ENCODE measurements at places on chromosomes 11 and 22. TPM values are rescaled to one million over a fixed set of nuclear protein-coding genes. Genes with fewer than 3 reads are reported as not detected.

Gene PCNX3
- 41.9 TPM for total RNA-seq

Gene RAB36
- 0.15 TPM for total RNA-seq

Gene LRRC4C
- not detected for total RNA-seq

Gene TMA7B
- total RNA-seq, result 4.2 TPM

Gene MISFA
- 0.66 TPM for total RNA-seq

Gene PDE3B
- 138 TPM for total RNA-seq

Gene B3GAT1
- total RNA-seq, result 3.0 TPM

Gene PGA4
- not detected for total RNA-seq

Gene PATE4
- total RNA-seq, result not detected

Gene PAMR1
- total RNA-seq, result not detected

Gene RRM1
- total RNA-seq, result 145 TPM

Gene ADORA2A
- total RNA-seq, result 36.5 TPM

Gene CHRDL2
- total RNA-seq, result not detected

Gene DYNC2H1
- total RNA-seq, result 0.60 TPM

Gene CHADL
- 0.34 TPM for total RNA-seq

Gene SCN3B
- total RNA-seq, result 0.05 TPM

Gene DMC1
- total RNA-seq, result 9.6 TPM

Gene KCNJ11
- 0.77 TPM for total RNA-seq

Gene MYEOV
- not detected for total RNA-seq

Gene HSPA8
- total RNA-seq, result 1,804 TPM

Gene C11orf42
- total RNA-seq, result not detected

Gene TRPM5
- 0.05 TPM for total RNA-seq

Gene CDHR5
- not detected for total RNA-seq

Gene LRRC56
- total RNA-seq, result 2.7 TPM

Gene PHLDB1
- total RNA-seq, result 0.43 TPM

Gene KBTBD3
- 8.2 TPM for total RNA-seq

Gene SHANK3
- total RNA-seq, result not detected

Gene DUSP18
- 8.8 TPM for total RNA-seq

Gene TBX10
- total RNA-seq, result not detected

Gene GUCD1
- total RNA-seq, result 110 TPM

Gene OR2D2
- not detected for total RNA-seq

Gene OR52I2
- total RNA-seq, result not detected

Gene KDM4E
- total RNA-seq, result not detected

Gene MYO7A
- total RNA-seq, result not detected

Gene HSCB
- 11.2 TPM for total RNA-seq

Gene TEX12
- total RNA-seq, result 0.51 TPM

Gene OR8G5
- not detected for total RNA-seq

Gene LSP1
- total RNA-seq, result 547 TPM

Gene MS4A4A
- not detected for total RNA-seq

Gene CASP5
- total RNA-seq, result not detected

Gene KDM4D
- total RNA-seq, result 0.60 TPM

Gene KRTAP5-11
- not detected for total RNA-seq

Gene DLG2
- 1.1 TPM for total RNA-seq

Gene SHANK2
- total RNA-seq, result not detected

Gene RTL10
- total RNA-seq, result 21.3 TPM

Gene CUL5
- 30.8 TPM for total RNA-seq

Gene FREY1
- 1.8 TPM for total RNA-seq

Gene OR51E2
- not detected for total RNA-seq

Data from activated naive CD4-positive, alpha-beta T cell treated with anti-CD3 and anti-CD28 coated beads, Interleukin-2, amount 10 ng/mL, durations not matched to agents 5 hours and 36 hours (primary cell).